ENCODE measurements at places on chromosomes 3 and 15.

GRCh38 chr3:83628471-83628870 is 1330.3 kb upstream of the CADM2 start:
- no peak for DNase-seq

DNA sequence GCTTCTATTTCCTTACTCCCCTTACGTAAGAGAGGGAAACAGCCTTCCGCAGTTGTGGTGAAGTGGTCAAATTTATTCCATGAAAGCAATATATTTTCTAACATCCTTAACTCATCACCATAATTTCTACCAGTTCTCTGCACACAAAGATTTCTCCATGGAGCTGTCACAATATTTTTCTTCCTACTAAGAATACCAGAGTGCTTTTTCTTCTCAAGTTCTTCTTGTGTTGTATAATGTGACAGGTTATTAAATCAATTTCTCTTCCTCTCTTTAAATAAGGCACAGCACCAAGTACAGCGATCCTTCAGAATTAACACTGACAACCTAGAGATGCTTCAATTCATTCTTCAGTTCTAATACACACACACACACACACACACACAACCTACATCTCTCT is 153.0 kb downstream of the CPNE4 start:
- no peak for DNase-seq

- peak; percentile 50 for DNase-seq
Observed at GRCh38 chr3:27659279-27660021, 62.7 kb downstream of the EOMES start.

GRCh38 chr3:162367429-162368260 is 871.0 kb downstream of the OTOL1 start:
- no peak for DNase-seq

DNA sequence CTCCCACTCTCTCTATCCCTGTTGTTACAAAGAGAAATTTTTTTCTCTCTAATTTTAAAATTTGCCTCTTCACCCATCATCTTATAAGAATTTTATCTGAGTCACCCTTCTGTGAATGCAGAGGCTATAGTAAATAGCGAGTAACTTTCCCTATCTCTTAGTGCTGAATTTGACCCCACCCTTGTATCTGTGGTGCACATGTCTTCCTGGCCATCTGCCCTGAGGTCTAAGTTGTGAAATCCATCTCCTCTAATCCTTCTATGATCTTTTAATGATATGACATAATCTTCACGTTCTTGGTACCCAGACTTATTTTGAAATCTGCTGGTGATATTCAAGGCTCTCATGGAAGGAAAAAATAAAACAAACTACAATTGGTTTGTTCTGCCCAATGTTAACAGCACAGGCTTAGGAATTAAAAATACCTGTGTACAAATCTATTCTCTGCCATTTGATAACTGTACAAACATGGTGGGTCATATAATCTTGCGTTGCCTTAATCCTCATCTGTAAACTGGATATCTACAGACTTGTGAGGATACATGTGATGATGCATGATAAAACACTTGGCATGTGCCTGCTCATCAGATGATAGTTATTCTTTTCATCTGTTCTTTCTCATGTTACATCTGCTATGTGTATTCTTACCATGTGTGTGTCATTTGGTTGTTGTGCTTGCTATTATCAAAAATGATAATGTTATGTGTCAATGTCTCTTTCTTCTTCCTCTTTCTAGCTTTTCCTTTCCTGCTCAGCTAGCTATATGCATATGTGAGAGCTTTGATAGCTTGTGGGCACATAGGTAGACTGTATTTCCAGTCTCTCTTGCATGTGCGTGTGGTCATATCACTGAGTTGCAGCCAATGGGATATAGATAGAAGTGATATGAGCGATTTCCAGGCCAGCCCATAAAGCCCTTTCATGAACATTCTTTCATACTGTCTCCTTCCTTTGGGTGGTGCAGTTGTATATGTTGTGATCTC is 13.7 kb upstream of the CCR3 start:
- DNase-seq = peak; percentile 36

DNA sequence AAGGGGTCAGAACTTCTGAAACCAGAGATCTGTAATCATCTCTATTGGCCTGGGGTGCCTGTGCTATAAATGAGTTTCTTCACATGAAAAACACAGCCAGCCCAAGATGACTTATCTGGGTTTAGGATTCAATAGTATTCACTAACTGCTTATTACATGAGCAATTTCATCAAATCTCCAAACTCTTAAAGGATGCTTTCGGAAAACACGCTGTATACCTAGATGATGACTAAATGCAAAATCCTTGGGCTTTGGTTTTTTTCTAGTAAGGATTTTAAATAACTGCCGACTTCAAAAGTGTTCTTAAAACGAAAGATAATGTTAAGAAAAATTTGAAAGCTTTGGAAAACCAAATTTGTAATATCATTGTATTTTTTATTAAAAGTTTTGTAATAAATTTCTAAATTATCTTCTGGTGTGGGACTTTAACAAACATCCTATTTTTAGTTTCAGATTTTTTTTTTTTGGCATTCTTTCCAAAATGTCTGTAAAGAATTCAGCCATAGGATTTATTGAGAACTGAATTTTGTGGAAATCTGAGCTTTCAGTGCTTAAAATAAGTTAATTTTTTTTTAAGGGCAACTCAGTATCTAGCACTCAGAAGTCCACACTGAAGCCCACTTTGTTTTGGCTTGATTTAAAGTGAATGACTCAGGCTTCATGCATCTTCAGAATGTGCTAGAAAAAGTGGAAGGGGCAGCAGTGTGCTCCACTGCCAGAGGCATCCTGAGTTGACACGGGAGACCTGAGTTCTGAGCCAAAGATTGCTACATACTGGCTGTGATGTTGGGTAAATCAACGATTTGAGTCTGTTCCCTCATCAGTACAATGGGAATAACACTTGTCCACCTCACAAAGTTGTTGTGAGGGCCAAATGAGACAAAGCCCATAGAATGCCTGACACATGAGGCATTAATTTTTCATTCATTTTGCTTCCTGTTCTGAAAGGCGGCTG is 18.7 kb downstream of the TMEM43 start:
- peak; percentile 46 for DNase-seq

DNA sequence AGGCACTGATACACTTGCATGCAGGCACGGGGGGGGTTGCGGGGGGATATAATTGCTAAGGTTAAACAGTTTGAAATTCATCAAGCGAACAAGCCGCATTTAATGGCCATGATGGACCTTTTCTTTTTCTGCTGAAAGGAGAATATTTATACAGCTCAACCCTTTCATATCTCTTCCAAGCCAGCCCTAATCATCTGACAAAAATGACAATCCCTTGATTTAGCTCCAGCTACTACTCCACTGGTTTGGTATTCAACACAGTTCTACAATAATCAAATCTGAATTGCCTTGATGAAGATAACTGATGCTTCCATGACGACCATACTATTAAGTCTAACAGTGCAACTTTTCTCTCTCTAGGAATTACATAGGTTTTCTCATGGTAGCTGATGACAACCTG is 374.9 kb downstream of the PLCL2 start:
- no peak for DNase-seq

- DNase-seq = peak; percentile 96
Observed at GRCh38 chr3:157088601-157089454, 71.1 kb downstream of the CCNL1 start.

GRCh38 chr15:61226361-61227256 is 2.5 kb downstream of the RORA start:
- DNase-seq = no peak

- no peak for DNase-seq
Observed at GRCh38 chr3:89260721-89261120, 153.3 kb downstream of the EPHA3 start.

GRCh38 chr15:52019394-52020220 is 588 bp downstream of the MAPK6 start:
- DNase-seq = peak; percentile 87

GRCh38 chr3:4978204-4978965 is 852 bp upstream of the BHLHE40 start:
- DNase-seq = peak; percentile 91

- peak; percentile 92 for DNase-seq
Observed at GRCh38 chr15:40873694-40874561, at the start of gene RHOV. Gene RHOV, minus strand, starts transcription at chr15:40874234. Its CDS starts 95 bp downstream, at chr15:40874139.

DNA sequence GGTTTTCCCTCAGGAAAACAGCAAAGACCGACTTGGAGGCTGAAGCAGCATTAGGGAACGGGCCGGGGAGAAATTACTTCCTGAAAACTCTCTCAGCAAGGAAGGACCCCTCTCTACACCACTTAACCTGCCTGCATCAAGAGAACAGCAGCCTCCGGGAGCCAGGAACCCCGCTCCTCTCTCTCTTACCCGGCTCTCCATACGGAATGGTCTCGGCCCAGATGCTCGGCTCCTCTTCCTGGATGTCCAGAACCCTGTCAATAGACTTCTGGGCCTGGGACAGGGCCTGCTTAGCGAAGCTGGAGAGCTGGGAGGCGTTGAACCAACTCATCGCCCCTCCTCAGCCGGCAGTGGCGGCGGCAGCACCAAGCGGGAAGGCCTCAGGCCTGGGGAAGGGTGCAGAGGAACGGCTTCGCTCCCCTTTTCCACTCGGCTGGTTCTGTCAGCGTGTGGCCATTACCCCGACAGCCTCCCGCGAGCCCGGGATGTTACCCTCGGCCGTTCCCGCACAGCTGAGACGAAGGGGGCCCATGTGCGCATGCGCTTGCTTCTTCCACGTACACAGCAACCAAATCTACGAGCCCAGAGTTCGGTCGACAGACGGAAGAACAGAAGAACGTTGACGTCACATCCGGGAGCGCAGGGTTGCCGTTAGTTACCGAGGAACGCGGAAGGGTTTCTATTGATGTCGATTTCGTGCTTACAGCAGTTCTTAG is at the start of gene TMF1:
Gene TMF1 (minus strand): TSS at position 578 of the 716 bp plus-strand sequence. CDS start 247 bp downstream, at position 331.
- DNase-seq = peak; percentile 99

GRCh38 chr3:124939661-124940060 is 5.1 kb upstream of the MUC13 start:
- no peak for DNase-seq

GRCh38 chr3:46504789-46505188 is 7.0 kb downstream of the RTP3 start:
- no peak for DNase-seq

DNA sequence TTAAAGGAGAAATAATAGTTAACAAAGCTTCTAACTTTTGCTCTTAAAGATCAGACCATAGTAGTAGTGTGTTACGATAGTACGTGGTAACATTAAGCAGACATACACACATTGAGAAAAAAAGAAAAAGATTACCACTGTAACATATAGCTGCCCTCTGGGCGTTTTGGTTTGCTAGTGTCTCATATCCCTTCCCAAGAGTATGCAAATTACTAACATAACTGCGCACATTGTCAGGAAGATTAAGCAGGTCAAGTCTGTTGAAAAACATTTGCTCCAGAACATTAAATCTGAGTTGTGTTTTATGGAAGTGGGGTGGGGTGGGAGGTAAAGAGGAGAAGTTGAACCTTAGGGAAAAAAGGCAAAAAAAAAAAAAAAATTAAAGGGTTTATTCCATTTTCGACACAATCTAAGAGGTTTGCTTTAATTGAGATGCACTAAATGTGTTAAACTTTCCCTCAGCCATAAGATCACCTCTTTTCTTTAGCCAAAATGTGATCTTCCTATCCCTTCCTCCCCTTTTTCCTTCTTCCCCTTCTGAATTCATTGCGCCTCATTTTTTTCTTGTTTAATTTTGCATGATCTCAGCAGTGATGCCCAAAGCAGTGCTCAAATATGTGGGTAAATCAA is 1.5 kb upstream of the LRIG1 start:
- DNase-seq = no peak

GRCh38 chr3:189282741-189283140 is 111.0 kb downstream of the TPRG1 start:
- DNase-seq = no peak

- DNase-seq = no peak
Observed at GRCh38 chr15:74220475-74221248, 15.5 kb upstream of the CCDC33 start.

- no peak for DNase-seq
Observed at GRCh38 chr3:8455526-8456411, 45.9 kb upstream of the LMCD1 start.

DNA sequence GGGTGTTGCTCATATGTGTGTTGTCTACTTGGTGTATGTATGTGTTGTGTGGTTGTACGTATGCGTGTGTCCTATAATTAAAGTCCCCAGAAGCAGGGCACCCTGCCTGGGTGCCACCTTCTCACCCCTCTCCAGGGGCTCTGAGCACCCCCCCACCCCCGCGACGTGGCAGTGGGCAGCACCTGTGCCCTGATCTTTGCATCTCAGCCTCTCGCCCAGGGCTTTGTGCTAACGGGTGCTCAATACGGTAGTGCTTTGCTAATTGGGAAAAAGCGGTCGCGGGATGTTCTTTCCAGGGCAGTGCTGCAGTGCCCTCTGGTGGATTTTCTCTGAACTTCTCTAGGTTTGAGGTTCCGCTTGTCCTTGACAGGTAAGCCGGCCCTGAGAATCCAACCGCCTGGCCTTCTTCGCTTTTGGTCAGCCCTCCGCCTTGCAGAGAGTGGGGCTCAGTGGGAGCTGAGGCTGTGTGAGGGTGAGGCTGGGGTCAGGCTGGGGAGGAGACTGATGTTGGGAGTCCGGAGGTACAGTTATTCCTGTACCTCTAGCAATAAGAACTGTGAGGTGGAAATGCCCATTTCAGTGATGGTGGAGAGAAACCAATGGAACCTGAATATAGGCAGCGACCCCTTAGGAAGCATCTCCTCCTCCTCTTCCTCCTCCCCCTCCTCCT is 17.6 kb upstream of the EPHB3 start:
- DNase-seq = peak; percentile 83

DNA sequence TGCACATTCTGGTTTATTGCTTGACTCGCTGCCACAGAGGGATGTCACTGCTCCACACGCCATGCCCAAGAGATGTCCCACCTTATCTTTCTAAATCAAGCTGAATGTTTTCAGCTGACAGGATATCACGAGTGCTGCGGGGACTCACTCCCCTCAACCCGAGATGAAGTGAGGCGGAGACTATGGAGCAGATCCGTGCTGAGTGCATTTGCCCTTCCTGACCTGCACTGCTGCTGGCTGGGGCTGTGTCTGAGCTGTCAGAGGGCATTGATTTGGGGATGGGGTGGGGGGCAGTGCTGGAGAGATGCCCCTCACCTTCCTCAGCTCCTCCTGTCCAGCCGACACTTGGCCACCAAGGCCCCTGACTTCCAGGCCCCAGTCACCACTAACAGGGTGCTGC is 40.5 kb upstream of the CSPG4 start:
- no peak for DNase-seq

DNA sequence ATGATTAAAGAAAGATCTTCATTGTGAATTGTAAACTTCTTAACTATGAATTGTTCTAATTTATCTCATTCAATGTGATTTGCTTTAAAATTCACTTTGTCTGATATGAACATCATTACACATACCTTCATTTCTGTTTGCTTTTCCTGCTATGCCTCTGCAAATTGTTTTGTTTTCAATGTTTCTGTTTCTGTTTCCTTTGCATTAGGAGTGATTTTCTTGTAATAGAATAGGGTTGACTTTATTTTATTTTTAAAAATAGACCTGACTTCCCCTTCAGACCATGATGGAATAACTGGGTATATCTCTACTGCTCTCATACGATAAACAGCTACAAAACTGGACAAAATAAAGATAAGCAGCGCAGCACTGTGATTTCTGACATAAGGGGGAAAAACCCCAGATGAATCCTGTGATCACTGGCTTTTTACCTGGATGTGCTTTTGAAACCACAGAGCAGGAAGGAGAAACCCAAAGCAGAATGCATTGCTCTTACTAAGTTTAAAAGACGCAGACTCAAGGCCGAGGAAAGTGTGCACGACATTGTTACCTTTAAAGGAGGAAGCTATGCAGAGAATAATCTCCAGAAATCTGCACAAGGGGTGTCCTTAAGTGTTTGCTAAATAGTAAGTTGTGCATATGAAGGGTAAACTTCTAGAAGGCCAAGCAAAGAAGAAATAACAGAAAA is 420.2 kb downstream of the TBC1D5 start:
- no peak for DNase-seq

Data from LoVo (cell line).